H1 (cell line): ENCODE measurements at places on chromosomes 3 and 15. TPM values are rescaled to one million over a fixed set of nuclear protein-coding genes. Genes with fewer than 3 reads are reported as not detected.

DNA sequence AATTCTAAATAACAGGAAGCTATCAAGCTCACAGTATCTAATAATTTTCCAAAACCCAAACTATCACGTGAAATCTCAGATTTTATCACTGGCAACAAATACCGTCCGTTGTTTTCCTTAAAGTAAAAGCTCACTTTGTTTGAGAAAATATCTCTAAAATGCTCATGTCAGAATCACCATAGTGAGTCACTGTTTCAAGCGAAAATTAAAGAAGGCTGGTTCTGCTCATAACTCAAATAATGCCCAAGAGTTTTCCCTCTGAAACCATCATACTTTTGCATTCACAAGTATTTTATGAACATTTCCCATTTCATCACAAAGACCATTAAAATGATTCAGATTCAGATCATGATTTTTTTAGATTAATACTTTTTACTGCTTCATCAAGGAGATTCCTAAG is 50.6 kb downstream of the TBL1XR1 start:
- no peak overlapping the region for H3K4me3 ChIP-seq
- no peak overlapping the region for H3K27ac ChIP-seq
- H3K36me3 ChIP-seq = no peaks in the 10 kb centered on the region
- no peaks in the 10 kb centered on the region for H3K27me3 ChIP-seq
- no peak for DNase-seq

GNAT1 gene
- not detected in 2 replicates for total RNA-seq

DNA sequence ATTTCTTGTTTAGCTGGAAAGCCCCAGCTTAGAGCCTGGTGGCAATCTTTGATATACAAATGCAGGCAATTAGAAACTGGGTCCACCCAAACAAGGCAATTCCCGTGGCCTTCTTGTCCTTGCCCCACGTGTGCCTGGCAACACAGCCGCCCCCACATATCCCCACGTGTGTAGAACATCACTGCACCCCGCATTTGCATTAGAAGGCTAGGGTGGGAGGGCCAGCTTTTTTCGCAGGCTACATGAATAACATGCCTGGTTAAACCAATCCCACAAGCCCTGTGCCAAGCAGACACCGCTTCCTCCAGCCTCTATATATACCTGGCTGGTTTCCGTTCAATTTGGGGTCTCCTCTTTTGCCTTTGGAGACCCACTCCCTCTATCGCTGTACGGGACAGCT is 250.2 kb downstream of the ZNF385D start:
- peaks cover 7% of the 10 kb centered on the region for H3K4me1 ChIP-seq
- H3K4me3 ChIP-seq = no peak overlapping the region
- no peaks in the 10 kb centered on the region for H3K36me3 ChIP-seq
- H3K27ac ChIP-seq = no peak overlapping the region
- no peak for DNase-seq

GRCh38 chr3:161409858-161410257 is 38.5 kb upstream of the SPTSSB start:
- no peaks in the 10 kb centered on the region for H3K36me3 ChIP-seq
- no peaks in the 10 kb centered on the region for H3K27me3 ChIP-seq
- DNase-seq = no peak
- no peak overlapping the region for H3K27ac ChIP-seq
